ENCODE measurements at places on chromosomes 1 and 21.

DNA sequence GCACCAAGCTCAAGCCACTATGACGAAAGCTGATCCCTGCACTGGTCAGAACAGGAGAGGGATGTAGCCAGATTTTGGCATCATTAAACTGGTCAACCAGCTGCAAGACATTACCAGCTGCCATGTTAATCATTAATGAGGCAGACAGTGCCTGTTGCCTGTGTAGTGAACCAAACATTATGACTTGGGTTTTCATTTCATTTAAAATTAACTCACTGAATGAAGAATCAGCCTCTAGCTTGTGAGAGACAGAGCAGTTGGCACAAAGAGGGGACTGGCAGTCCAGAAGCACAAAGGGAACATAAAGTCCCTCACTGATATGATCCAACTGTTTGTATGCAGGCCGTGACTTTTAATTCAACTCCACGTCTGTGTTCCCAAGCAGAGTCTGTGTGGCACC lies 318.9 kb downstream of the SEC16B start:
- no peak for DNase-seq

DNA sequence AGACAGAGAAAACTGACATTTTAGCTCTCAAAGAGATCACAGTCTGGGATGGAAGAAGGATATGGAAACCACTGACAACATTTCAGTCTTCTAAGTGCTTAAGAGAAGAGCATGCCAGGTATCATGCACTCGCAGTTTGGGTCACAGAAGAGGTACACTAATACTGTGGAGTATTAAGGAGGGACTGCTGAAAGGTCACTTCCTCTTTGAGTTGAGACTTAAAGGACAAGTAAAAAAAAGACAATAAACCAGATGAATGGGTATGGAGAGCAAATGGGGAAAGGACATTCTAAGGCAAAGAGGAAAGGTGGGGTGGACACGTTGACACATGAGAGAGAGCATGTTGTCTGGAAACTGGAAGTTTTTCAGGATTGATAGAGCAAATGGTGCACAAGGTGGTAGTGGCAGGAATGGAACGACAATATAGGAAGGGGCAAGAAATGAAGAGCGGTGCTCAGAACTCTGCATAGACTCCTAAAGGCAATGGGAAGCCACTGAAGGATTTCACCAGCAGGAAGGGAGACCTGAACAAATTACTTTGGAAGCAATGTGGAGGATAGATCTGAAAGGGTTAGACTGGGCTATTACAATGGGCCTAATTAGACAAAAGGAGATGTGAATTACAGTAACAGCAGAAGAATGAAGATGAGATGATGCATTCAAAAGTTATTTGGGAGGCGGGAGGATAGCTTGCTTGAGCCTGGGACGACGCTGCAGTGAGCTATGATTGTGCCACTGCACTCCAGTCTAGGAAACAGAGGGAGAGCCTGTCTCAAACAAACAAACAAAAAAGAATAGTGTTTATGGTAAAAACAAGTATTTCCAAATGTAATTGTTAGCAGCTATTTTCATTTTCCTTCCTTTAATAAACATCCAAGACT lies 11.1 kb downstream of the DIPK1A start:
- DNase-seq = no peak

DNA sequence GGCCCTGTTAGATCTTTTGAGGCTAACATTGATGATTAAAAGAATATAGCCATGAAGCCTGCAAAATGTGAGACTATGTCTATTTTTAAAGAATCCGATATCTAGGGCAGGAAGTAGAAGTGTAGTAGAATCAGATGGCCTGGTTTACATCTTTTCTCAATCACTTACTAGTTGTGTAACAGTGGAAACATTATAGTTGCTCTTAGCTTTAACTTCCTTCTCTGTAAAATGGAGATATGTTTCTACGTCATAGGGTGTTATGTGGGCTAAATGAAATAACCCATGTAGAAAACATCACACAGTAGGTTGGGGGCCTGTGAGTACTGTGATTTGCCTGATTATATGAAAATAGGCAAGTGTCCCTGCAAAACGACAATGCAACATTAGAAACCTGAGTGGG lies 4.4 kb upstream of the IGFN1 start:
- no peak for DNase-seq

DNA sequence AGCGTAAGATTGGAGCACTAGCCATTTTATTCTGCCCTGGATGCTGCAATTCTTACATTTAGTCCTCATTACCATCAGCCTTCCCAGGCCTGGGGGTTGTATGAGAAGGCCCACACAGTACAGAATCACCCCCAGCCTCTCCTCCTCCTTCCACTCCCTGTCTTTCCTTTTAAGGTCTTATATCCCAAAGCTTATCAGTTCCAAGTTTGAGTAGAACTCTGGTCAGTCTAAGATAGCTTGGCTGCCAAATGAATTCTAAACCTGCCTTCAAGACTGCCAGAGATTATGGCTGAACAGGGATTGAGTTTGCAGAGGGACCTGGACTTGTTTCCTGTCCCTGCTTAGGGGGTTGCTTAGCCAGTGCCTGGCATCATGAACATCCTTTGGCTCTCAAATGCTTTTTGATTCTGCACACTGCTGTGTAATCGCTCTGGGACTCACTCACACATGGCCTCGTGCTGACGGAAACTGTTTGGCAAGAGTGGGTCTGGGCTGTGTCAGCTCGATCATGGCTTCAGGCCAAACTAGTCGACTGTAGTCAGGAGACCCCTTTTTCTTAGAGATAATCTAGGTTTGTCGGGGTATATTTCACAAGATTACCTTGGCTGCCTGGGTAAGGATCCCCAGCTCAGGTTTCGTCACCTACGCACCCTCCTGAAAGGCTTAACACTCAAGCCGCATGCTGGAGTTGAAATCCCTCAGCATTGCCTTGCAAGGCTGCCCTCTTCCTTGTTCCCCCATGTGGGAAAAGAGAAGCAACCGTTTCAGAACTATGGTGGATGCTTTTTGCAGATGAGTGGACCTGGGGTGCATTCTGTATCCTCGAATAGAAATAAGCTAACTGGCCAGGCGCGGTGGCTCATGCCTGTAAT lies 252.6 kb downstream of the NFIA start:
- DNase-seq = peak; percentile 44

- DNase-seq = no peak
Observed at GRCh38 chr1:64515427-64515826, 45.5 kb downstream of the CACHD1 start.

- DNase-seq = no peak
Observed at GRCh38 chr1:59419361-59420140, 122.7 kb downstream of the FGGY start.

DNA sequence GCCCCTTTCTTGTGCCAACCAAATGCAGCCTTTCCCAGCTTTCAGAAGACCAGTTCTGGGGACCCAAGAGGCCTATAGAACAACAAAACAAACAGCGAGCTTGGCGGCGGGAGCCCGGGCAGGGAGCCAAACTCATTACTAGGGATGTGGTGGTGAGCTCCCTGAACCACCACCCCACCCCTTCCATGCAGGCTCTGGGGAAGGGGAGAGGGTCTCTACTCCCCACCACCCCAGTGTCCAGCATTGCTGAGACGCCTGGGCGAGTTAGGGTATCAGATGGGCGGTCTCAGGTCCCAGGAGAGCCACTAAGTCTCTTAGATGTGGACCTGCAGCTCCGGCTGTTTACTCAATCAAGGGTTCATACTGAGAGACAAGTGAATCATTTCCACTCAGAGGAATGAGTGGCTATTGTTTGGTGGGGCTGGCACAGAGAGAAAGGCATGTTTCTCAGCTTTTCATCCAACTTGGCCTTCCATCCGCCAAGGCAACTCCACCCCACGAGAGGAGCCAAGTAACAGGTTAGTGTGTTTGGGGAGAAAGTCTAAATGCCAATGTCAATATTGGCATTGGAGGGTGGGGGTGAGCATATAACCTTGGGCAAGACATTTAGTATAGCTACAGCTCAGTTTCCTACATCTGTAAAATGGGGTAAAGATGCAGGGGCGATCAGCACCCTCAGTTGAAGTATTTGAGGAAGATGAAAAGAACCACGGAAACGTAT lies 40.9 kb downstream of the PLXNA2 start:
- DNase-seq = no peak

DNA sequence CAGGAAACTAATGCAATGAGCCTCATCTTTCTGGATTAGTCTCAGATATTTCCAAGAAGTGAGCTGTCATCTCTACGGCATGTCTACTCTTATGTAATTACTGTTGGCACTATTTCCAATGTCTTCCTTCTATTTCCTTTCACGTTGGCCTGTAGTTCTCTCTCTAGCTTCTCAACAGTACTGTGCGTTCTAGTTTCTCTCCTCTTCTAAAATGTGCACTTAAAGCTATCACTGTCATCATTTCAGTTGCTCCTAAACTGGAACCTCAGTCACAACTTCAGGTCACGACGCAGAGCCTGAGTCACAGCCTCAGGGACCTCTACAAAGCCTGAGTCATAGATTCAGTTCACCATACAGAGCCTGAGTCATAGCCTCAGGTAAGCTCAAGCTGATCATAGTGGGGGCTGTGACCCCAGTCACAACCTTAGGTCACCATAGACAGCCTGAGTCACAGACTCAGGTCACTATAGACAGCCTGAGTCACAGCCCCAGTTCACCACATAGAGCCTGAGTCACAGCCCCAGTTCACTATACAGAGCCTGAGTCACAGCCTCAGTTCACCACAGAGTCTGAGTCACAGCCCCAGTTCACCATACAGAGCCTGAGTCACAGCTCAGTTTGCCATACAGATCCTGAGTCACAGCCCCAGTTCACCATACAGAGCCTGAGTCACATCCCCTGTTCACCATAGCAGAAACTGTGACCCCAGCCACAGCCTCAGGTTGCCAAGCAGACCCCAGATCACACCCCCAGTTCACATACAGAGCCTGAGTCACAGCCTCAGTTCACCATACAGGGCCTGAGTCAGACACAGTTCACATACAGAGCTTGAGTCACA lies 13.0 kb downstream of the WNT9A start:
- peak; percentile 50 for DNase-seq

GRCh38 chr1:228462560-228462959 lies 24.6 kb upstream of the RNF187 start:
- no peak for DNase-seq

Measured in omental fat pad (tissue), 4 donors.